ENCODE measurements at places on chromosomes 3 and 15.

- H3K27ac ChIP-seq: no peak overlapping the region
- H3K4me1 ChIP-seq: peaks cover 9% of the 10 kb centered on the region
- no peaks in the 10 kb centered on the region for H3K36me3 ChIP-seq
- H3K4me3 ChIP-seq: no peak overlapping the region
- DNase-seq: no peak
These were observed 276.6 kb downstream of the ZNF621 start for GRCh38 chr3:40801284-40801741.

DNA sequence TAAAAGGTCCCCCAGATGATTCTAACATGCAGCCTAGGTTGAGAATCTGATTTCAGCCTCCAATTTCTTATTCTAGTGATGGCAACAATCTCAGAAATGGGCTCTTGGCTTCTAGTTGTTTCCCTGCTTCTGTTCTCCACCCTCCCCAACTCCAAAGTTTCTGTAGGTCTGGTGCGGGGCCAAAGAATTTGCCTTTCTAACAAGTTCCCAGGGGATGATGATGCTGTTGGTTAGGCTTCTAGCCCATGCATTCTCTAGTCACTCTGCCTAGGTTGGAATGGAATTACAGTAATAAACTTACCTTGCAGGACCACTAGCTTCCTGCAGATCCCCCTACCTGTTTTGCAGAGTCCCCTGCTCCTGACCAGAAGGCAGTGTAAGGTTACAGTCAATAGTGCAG, 103.2 kb upstream of the PPP2R3A start:
- no peaks in the 10 kb centered on the region for H3K27me3 ChIP-seq
- H3K4me1 ChIP-seq: no peaks in the 10 kb centered on the region
- DNase-seq: no peak

GRCh38 chr3:15623535-15624440, 22.2 kb downstream of the BTD start:
- H3K4me3 ChIP-seq: no peak overlapping the region
- DNase-seq: no peak
- no peaks in the 10 kb centered on the region for H3K36me3 ChIP-seq

GRCh38 chr3:9499455-9500107, 54.0 kb downstream of the LHFPL4 start:
- peaks cover 6% of the 10 kb centered on the region for H3K27me3 ChIP-seq
- no peak overlapping the region for H3K4me3 ChIP-seq
- no peak overlapping the region for H3K27ac ChIP-seq
- H3K36me3 ChIP-seq: no peaks in the 10 kb centered on the region
- no peak for DNase-seq
- peaks cover 20% of the 10 kb centered on the region for H3K4me1 ChIP-seq

DNA sequence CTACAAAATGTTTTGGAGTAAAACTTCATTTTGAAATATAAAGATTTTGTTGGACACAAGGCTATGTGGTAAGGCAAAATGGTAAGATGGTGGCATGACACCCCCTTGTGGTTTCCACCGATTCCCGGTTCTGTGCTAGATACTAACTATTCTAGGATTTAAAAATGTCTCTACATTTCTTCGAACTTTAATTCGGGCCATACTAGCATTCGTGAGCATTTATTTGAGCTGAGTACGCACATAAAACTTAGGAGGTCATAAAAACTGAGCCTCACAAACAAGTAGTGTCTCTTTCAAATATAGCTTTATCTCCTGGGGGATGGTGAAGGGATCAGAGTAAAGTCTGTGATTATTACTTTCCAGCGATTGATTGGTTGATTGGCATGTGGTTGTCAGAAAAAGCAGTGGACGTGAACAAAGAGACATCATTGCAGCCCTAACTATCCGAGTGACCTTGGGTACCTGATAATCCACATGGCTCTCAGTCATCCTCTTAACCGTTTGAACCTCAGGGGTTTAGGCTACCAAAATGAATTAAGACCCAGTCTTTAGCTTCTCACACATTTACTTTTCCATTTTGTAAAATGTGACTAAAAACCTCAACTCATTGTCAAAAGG, 1.1 kb upstream of the ZNF639 start:
- peaks cover 18% of the 10 kb centered on the region for H3K4me1 ChIP-seq
- no peak for DNase-seq
- peak overlapping the region; percentile 94 for H3K4me3 ChIP-seq
- no peaks in the 10 kb centered on the region for H3K36me3 ChIP-seq
- H3K27me3 ChIP-seq: no peaks in the 10 kb centered on the region

- H3K36me3 ChIP-seq: no peaks in the 10 kb centered on the region
- H3K4me3 ChIP-seq: no peak overlapping the region
- no peaks in the 10 kb centered on the region for H3K27me3 ChIP-seq
- no peaks in the 10 kb centered on the region for H3K4me1 ChIP-seq
- DNase-seq: no peak
- no peak overlapping the region for H3K27ac ChIP-seq
These were observed 156.9 kb downstream of the FBLN2 start for GRCh38 chr3:13705702-13706280.

Data from keratinocyte (primary cell).